HuH-7 (cell line): ENCODE measurements at places on chromosomes 12 and 14.
A peak's percentile ranks its signal among the peaks of the same experiment; 100 is the strongest.

- no peak for DNase-seq
These were observed 264.6 kb downstream of the ALG10 start for GRCh38 chr12:34286934-34287333.

DNA sequence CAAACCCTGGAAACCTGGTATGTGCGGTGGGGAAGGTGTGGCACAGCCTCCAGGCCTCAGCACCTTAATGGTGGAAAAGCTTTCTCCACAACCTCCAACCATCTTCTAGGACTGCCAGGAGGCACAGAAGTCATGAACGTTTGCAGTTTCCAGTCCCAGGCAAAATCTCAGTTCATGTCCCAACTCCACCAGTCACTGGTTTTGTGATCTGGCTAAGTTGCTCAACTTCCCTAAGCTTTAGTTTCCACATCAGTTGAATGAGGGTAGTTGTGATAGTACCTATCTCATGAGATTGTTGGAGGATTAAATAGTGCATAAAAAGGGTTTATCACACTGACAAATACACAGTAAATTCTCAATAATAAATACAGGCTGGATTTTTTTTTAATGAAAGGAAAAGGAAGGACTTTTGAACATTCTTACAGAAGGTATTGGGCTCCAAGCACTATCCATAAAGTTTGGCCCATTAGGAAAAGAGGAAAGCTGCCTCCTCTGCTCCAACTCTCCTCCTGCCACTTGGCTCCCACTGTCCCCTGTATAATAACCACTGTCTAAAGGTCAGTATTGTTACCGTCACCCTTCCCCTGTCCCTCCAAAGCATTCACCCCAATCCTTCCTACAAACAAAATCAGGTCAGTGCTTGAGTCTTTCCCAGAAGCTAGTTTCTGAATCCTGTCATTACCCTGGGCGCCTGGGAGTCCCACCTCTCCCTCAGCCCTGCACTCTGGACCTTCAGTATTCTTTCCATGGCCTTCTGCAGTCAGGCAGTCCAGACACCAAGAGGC lies 6.3 kb downstream of the PCK2 start:
- no peak for DNase-seq

- no peak for DNase-seq
These were observed 4.9 kb downstream of the PLD4 start for GRCh38 chr14:104929268-104930230.

- no peak for DNase-seq
These were observed 252.2 kb upstream of the ATP2B1 start for GRCh38 chr12:89960607-89961394.

DNA sequence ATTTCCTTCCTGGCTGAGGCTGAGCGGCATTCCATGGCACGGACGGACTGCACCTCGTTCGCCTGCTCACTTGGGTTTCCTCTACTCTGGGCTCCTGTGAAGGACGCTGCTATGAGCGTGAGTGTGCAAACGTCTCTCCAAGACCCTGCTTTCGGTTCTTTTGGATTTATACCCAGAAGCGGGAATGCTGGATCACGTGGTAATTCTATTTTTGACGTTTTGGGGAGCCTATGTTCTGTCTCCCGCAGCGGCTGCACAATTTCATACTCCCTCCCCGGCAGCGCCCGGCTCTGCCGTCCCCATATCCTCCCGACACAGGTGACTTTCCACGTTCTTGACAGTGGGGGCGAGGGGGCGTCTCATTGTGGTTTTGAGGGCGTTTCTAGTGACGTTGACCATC lies 20.6 kb downstream of the MMP17 start:
- DNase-seq: no peak

DNA sequence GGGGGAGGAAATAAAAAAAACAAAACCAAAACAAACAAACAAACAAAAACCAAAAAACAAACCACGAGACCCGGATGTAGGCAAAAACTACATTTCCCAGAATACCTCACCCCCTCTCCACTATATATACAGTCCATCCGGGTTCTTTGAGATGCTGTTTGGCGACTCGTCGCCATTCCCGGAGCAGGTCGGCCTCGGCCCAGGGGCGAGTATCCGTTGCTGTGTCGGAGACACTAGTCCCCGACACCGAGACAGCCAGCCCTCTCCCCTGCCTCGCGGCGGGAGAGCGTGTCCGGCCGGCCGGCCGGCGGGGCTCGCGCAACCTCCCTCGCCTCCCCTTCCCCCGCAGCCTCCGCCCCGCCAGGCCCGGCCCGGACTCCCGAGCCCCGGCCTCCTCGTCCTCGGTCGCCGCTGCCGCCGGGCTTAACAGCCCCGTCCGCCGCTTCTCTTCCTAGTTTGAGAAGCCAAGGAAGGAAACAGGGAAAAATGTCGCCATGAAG lies at the start of gene RNF10:
Gene RNF10, plus strand, starts transcription at position 154 of the 500 bp plus-strand sequence. CDS start 456 bp downstream, outside the sequence.
- DNase-seq: peak; percentile 82
